Brain (organoid and tissue), 16 donors: ENCODE measurements at places on chromosomes 5 and 9.

DNA sequence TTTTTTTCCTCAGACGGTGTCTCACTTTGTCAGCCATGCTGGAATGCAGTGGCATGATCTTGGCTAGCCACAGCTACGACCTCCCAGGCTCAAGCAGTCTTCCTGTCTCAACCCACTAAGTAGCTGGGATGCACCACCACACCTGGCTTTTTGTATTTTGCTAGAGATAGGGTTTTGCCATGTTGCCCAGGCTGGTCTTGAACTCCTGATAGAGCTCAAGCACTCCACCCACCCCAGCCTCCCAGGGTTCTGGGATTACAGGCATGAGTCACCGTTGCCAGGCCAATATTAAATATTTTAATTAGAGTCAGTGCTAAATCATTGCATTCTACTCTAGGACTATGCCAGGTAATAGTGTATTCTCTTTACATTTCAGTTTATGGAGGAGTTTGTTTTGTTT is 41.5 kb downstream of the UBE2R2 start:
- no peak for DNase-seq

DNA sequence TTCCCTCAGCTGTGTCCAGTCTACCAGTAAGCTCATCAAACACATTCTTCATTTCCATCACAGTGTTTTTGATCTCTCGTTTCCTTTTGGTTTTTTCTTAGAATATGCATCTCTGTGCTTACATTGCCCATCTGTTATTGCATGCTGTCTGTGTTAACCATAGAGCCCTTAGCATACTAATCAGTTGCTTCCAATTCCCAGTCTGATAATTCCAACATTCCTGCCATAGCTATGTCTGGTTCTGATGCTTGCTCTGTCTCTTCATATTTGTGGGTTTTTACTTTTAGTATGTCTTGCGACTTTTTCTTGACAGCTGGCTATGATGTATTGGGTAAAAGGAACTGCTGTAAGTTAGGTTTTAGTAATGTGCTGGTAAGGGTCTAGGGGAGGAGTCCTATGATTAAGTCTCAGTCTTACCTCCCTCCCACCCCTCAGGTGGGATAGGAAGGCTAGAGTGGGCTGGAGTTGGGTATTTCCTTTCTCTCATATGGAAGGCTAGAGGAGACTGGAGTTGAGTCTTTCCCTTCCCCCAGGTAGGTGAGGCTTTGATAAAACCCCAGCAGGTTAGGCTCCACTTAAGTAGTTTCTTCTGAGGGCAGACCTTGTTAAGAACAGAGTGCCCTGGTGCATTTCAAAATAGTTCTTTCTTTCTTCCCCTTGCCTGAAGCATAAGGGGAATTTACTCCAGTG is 99.1 kb upstream of the RASGRF2 start:
- peak; percentile 91 for DNase-seq

- peak; percentile 78 for DNase-seq
Measured at GRCh38 chr5:176837707-176838115, 27.4 kb downstream of the UNC5A start.

- no peak for DNase-seq
Measured at GRCh38 chr5:78829811-78830527, 155.1 kb downstream of the ARSB start.

- DNase-seq: peak; percentile 61
Measured at GRCh38 chr9:97570899-97571298, 62.3 kb downstream of the TSTD2 start.

DNA sequence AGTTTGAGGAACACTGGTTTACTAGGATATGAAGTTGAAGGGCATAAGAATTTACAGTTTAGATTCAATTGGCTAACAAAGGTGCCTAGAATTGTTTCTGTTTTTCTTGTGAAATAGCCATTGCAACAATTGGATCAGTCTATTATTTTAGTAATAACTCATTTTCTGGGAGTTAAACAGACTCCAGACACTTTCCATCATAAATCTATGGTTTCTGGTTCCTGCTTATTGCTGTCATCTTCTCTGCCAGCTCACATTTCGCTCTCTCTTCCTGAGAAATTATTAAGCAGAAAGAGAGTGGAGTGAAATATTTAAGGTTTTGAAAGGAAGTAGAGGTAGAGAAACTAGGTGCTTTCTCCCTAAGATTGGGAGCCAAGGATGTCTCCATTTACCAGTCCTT is 165.1 kb upstream of the PRR16 start:
- DNase-seq: no peak

- no peak for DNase-seq
Measured at GRCh38 chr9:90772386-90772785, 29.2 kb upstream of the SYK start.

DNA sequence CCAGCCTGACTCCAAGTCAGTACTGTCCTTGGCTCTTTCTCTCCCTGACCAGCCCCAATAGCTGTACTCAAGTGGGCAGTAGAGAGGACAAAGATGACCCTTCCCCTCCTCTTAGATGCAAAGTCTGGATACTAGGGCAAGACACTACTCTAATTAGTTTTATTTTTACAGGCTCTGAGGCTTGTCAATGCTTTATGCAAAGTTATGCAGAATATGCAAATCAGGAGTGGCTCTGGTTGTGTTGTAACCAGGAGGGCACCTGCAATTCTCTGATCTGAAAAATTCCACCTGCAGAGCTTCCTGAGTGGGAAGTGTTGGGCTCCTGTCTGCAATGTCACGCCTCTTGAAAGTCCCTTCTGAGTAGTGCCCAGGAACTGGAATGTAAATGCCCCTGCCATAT is 201.5 kb downstream of the RGS3 start:
- DNase-seq: no peak

- no peak for DNase-seq
Measured at GRCh38 chr9:16221822-16222547, 648.5 kb downstream of the BNC2 start.

- no peak for DNase-seq
Measured at GRCh38 chr5:19240170-19240569, 747.8 kb downstream of the CDH18 start.

DNA sequence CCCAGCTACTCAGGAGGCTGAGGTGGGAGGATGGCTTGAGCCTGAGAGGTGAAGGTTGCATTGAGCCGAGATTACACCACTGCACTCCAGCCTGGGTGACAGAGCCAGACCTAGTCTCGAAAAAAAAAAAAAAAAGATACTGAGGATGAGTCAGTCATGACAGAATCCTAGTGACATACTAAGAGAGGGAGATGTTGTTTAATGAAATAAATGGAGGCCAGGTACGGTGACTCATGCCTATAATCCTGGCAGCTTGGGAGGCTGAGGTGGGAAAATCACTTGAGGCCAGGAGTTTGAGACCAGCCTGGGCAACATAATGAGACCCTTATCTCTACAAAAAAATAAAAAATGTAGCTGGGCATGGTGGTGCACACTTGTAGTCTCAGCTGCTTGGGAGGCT is 107.2 kb downstream of the ZFAND5 start:
- DNase-seq: no peak

- no peak for DNase-seq
Measured at GRCh38 chr9:87707805-87708506, 18.0 kb upstream of the CTSL start.

GRCh38 chr5:95763941-95764340 is 32.8 kb downstream of the RHOBTB3 start:
- no peak for DNase-seq

GRCh38 chr5:129096382-129096991 is 1.9 kb downstream of the ISOC1 start:
- DNase-seq: no peak

GRCh38 chr5:137735555-137736284 is at the start of gene KLHL3:
TSS of gene KLHL3 (minus strand) at chr5:137736089. CDS start at chr5:137735646, 443 bp downstream.
- peak; percentile 81 for DNase-seq

GRCh38 chr5:100108883-100109282 is 426.3 kb upstream of the FAM174A start:
- DNase-seq: no peak

- DNase-seq: peak; percentile 86
Measured at GRCh38 chr9:18473652-18474279, at the start of gene ADAMTSL1. TSS of gene ADAMTSL1 (plus strand) at chr9:18474153. CDS start at chr9:18474233, 80 bp downstream.

- DNase-seq: no peak
Measured at GRCh38 chr9:134509281-134509680, 132.3 kb upstream of the COL5A1 start.

DNA sequence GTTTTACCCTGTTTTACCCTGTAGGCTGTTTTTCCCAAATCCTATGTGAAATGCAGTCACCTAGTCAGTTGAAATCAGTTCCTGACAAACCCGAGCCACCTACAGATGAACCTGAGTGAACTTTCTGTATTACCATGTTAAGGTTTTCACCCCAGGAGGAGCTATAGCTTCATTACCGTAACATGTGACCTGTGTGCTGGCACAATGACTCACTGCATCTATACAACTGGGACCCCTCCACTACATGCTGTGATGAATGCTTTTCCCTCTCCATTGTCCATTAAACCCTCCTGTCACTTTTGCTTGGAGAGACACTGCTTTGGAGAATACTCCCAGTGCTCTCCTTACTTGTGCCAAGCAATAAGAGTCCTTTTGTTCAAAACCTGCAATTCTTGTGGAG is 1974.8 kb downstream of the EFNA5 start:
- DNase-seq: no peak

DNA sequence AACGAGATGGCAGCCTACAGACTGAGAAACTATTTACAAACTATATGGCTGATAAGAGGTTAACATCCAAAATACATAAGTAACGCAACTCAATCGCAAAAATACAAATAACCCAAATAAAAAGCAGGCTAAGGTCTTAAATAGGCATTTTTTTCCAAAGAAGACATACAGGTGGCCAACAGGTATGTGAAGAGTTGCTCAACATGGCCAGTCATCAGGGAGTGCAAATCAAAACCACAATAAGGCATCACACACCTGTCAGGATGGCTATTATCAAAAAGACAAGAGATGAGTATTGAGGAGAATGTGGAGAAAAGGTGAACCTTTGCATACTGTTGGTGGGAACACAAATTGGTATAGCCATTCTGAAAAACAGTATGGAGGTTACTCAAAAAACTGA is 73.5 kb downstream of the CAMSAP1 start:
- no peak for DNase-seq

- DNase-seq: peak; percentile 76
Measured at GRCh38 chr5:157855404-157855994, 3.4 kb downstream of the CLINT1 start.

DNA sequence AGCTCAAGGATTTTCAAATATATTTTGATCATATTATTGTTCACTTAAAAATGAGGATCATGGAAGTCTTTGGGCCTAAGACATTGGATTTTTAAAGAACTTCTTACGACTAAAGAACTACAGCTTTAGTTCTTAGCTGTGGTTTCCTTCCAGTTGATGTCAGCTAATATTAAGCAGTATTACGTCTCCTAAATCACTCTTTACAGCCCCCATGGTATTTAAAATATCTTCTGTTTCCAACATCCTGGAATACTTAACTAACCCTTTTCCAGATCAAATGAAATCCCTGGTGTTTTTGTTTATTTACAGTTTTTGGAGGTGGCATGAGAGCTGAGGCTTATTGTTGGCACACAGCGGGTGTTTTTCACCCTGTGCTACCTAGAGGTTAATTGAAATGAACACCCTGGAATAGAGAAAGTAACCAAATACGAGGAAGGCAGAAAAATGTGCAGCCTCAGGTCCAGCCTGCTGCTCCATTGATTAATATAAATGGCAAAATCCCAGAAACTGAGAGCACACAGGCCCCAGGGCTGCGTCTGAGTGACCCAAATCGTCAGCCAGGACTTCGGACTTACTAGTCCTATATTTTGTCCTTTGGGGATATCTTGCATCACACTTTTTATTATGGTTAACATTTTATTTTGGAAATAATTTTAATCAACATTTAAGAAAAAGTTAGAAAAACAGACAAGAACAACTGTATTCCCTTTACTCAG is 52.3 kb upstream of the ICE1 start:
- DNase-seq: peak; percentile 4

DNA sequence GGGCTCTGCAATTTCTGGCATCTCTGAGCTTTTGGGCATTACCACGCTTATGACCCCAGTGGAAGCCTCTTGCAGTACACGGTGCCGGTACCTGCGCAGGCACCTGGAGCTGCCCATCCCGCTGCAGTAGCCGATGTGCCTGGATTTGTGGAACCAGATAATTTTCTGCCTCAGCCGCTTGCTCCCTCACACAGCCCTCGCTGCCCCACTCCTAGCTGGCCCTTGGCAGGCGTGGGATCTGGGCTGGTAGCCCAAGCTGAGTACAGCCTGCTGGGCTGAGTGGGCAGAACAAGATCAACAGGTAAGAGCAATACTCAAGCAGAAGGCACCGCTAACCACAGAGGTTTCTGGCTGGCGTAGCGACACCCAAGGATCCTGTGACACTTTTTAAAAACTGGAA is 1808.8 kb upstream of the ACO1 start:
- no peak for DNase-seq

GRCh38 chr5:154620411-154620810 is 134.8 kb upstream of the LARP1 start:
- DNase-seq: no peak

GRCh38 chr5:31355337-31355736 is 161.9 kb downstream of the CDH6 start:
- no peak for DNase-seq

DNA sequence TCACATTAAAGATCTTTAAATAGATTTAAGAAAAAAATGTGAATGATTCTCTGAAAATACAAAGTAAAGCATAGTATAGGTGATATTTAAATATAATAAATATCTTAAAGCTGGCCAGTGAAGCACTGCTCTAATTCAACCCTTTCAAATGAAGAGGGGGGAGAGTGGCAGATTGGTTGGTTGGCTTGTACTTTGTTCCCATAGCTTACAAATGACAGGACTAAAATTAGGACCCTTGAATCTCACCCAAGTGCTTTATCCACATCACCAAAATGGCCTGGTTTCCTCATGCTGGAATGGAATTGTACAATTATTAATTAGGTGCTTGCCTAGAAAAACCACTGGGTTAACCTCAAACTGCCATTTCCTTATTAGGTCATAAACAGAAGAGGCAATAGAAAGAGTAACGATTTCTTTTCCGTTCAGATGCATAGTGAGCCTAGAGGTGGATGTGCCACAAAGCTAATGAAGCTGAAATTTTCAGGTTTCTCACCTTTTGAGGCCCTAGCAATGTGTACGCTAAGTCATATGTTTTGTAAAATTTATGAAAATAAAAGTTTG is 354.5 kb upstream of the CDH6 start:
- DNase-seq: no peak

DNA sequence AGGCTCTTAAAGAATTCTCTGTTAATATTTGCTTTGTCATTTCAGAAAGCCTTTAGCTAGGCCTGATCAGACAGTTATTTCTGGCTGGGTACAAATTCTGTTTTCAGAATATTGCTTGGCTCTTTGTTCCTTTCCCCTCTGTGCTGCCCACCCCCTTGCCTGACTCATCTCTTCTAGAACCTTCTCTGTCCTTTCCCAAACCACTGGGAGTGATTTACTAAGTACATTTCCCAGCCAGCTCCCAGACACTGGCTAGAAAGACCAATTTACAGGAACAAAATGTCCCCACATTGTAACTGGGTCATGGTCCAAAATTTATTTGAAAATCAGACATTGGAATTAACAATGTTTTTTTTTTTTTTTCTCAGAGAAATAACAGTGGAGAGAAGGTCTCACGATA is 133.1 kb upstream of the MAP1B start:
- DNase-seq: no peak
